Heart right ventricle (tissue), 16 donors: ENCODE measurements at places on chromosomes 7 and 10. TPM values are rescaled to one million over a fixed set of nuclear protein-coding genes. Genes with fewer than 3 reads are reported as not detected.

The CLCN1 gene
- total RNA-seq = not detected

The NUDT13 gene
- total RNA-seq = 3.6 TPM

The PAX2 gene
- not detected for total RNA-seq

The GSTO2 gene
- 1.1 TPM for total RNA-seq

The SLC29A4 gene
- 1.9 TPM for total RNA-seq

The GPER1 gene
- total RNA-seq = 3.9 TPM

The NPSR1 gene
- total RNA-seq = not detected

The FAM25G gene
- total RNA-seq = not detected

The SPACDR gene
- 0.62 TPM for total RNA-seq

The SEMA3D gene
- 1.4 TPM for total RNA-seq

The BHLHA15 gene
- total RNA-seq = not detected

The ACSM6 gene
- not detected for total RNA-seq

The SPDYE11 gene
- not detected for total RNA-seq

The TEX36 gene
- total RNA-seq = not detected

The SKIDA1 gene
- 5.1 TPM for total RNA-seq

The FBXL15 gene
- 8.5 TPM for total RNA-seq

The CDK14 gene
- total RNA-seq = 26.8 TPM

The CLDN3 gene
- not detected for total RNA-seq

The OR6B1 gene
- total RNA-seq = not detected

The CNTNAP2 gene
- 0.77 TPM for total RNA-seq

The AGMO gene
- 0.46 TPM for total RNA-seq

The RBM33 gene
- 35.6 TPM for total RNA-seq

The GLUD1 gene
- total RNA-seq = 122 TPM

The SPAG6 gene
- total RNA-seq = not detected

The SPDYE5 gene
- total RNA-seq = not detected

The SUGCT gene
- 6.6 TPM for total RNA-seq

The CCDC186 gene
- total RNA-seq = 27.9 TPM
